PC-9 (cell line): ENCODE measurements at places on chromosomes 5 and 9. TPM values are rescaled to one million over a fixed set of nuclear protein-coding genes. Genes with fewer than 3 reads are reported as not detected.

Gene SLC1A3
- 0.24 TPM in 1 of 2 replicates, not detected in the other for total RNA-seq

Gene PAEP
- total RNA-seq: not detected in 2 replicates

Gene BARHL1
- not detected in 2 replicates for total RNA-seq

- DNase-seq: no peak
These were observed 3.1 kb downstream of the KLF9 start for GRCh38 chr9:70411121-70411929.

DNA sequence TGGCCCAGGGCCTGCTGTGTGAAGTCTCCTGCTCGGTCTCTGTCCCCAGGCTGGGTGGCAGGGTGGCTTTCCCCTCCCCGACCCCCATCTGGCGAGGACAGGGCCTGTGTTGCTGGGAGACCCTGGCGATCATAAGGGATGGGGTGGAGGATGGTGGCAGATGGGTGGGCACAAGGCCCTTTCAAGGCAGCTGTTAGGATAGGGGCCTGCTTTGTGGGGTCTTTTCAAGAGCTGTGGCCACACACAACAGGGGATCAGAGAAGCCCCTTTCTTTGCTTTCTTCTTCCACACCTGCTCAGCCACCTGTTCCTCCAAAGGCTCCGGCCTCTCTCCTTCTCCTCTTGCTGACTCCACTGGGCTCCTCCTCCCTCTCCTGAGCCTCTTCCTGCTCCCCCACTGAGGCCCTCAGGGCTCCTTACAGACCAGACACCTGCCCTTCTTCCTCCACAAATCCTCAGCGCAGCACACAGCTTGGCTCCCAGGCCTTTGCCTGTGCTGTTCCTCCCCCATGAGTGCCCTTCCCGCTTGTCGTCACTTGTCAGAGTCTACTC is 15.0 kb upstream of the NEURL1B start:
- DNase-seq: no peak

GRCh38 chr5:169736653-169737052 is 99.6 kb downstream of the DOCK2 start:
- DNase-seq: no peak

- no peak for DNase-seq
These were observed 11.9 kb upstream of the ZNF366 start for GRCh38 chr5:72519111-72519510.

- DNase-seq: no peak
These were observed 3.0 kb downstream of the TXNDC15 start for GRCh38 chr5:134877159-134877558.

DNA sequence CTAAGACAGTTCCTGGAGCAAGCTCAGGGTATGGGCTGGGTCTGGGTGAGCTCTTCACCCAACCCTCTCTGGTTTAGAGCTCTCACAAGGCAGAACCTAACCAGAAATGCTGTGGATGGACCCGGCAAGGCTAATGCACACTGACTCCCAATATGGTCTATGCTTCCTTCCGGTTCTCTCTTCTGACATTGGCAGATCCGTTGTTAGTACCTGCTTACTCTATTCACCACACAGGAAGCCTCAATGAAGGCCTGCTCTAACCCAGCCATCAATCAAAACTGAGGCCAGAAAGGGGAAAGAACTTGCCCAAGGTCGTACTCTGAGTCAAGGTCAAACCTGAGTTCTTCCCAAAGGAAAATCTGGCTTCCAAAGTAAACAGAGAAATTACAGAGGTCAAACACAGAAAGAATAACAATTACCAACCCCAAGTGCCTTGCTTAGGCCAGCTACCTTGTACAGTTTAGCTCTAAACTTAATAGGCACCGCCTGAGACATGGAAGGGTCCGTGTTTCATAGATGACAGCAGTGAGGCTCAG is 46.0 kb upstream of the AKNA start:
- DNase-seq: no peak
